ENCODE measurements at places on chromosomes 3 and 15. TPM values are rescaled to one million over a fixed set of nuclear protein-coding genes. Genes with fewer than 3 reads are reported as not detected.

DNA sequence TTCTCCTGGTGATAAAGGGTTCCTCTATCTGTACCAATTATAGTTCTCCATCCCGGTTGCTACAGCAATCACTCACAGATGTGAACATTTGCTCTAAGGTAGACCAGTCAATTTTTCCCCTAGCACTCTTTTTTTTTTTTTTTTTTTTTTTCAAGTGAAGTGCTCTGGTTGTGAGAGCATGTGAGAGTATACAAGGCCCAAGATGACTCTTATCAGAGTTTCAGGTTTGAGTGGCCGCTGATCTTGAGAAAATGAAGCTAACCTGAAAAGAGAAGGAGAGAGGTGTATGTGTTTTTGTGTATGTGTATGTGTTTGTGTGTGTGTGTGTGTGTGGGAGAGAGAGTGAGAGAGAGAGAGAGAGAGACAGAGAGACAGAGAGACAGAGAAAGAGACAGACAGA lies 44.4 kb upstream of the OTOL1 start:
- H3K4me3 ChIP-seq = no peak overlapping the region
- H3K27ac ChIP-seq = no peak overlapping the region
- no peak for DNase-seq
- H3K36me3 ChIP-seq = no peaks in the 10 kb centered on the region
- no peaks in the 10 kb centered on the region for H3K4me1 ChIP-seq

GRCh38 chr3:188520466-188520865 lies 366.5 kb downstream of the LPP start:
- H3K27me3 ChIP-seq = no peaks in the 10 kb centered on the region
- no peak overlapping the region for H3K4me3 ChIP-seq
- H3K36me3 ChIP-seq = no peaks in the 10 kb centered on the region
- no peak overlapping the region for H3K27ac ChIP-seq
- H3K4me1 ChIP-seq = no peaks in the 10 kb centered on the region

DNA sequence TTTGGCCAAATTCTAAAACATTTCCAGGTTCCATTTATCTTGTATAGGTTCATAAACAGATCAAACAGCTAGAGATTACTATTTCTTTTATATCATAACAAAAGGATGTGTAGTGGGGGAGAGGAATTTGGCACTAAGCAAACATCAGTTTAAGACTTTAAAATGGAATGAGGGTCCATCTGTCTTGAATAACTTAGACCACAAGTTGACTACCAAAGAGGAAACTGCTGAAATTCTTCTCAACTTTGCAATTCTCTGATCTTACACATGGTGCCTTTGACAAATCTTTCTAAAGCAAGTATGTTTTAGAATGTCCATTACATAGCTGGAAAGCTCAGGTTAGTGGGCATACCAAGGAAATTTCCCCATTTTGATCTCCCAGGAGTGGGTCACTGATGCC lies 140.5 kb upstream of the ADAMTS9 start:
- no peaks in the 10 kb centered on the region for H3K27me3 ChIP-seq
- H3K4me3 ChIP-seq = no peak overlapping the region
- H3K27ac ChIP-seq = no peak overlapping the region
- no peak for DNase-seq

GRCh38 chr15:35102186-35102585 lies 17.1 kb upstream of the NANOGP8 start:
- no peak overlapping the region for H3K4me3 ChIP-seq
- H3K4me1 ChIP-seq = no peaks in the 10 kb centered on the region
- DNase-seq = no peak
- no peaks in the 10 kb centered on the region for H3K27me3 ChIP-seq

The EFCC1 gene
- total RNA-seq = 9.2 TPM

The CA12 gene
- total RNA-seq = 7.7 TPM

The TRIM42 gene
- total RNA-seq = not detected

The GOLGA6D gene
- total RNA-seq = not detected

Measured in uterus (tissue), 4 donors.